ENCODE measurements at places on chromosomes 1 and 21. TPM values are rescaled to one million over a fixed set of nuclear protein-coding genes. Genes with fewer than 3 reads are reported as not detected.

DNA sequence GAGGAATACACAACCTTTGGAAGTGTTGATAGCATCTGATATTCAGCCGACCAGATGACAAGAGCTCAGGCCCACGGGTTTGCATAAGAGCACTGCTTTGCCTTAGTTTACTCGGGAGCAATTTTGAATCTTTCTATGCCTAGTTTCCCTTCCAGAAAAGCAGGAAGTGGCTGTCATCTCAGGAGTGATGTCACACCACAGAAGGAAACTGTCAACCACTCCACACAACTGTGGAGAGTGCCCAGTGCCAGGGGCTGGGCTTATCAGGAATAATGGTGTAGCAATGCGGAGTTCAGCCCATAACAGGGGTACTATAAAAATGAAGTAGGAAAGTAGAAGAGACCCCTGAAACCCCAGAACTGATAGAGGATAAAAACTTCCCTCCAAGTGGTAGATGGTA is 28.4 kb downstream of the NTPCR start:
- no peak overlapping the region for H3K27ac ChIP-seq
- H3K36me3 ChIP-seq: no peaks in the 10 kb centered on the region
- no peak overlapping the region for H3K4me3 ChIP-seq
- H3K4me1 ChIP-seq: peaks cover 21% of the 10 kb centered on the region

DNA sequence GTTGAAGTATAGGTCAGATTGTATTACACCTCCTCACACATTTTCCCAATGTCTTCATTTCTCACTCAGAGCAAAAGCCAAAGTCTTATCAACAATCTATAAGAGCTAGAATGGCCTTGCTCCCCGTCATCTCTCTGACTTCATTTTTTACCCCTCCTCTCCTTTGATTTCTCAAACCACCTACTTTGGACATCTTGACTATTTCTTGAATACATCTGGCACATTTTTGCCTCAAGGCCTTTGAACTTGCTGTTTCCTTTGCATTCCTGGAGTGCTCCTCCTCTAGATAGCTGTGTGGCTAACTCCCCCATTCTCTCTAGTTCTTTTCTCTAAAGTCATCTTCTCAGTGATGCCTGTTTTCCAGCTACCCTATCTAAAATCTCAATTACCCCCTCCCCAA is 7.2 kb upstream of the XCL2 start:
- no peaks in the 10 kb centered on the region for H3K36me3 ChIP-seq
- no peaks in the 10 kb centered on the region for H3K27me3 ChIP-seq
- no peak overlapping the region for H3K4me3 ChIP-seq
- H3K4me1 ChIP-seq: no peaks in the 10 kb centered on the region

- no peak overlapping the region for H3K4me3 ChIP-seq
- H3K4me1 ChIP-seq: no peaks in the 10 kb centered on the region
- DNase-seq: no peak
- H3K27me3 ChIP-seq: no peaks in the 10 kb centered on the region
Measured at GRCh38 chr1:41277371-41277975, 35.4 kb upstream of the SCMH1 start.

DNA sequence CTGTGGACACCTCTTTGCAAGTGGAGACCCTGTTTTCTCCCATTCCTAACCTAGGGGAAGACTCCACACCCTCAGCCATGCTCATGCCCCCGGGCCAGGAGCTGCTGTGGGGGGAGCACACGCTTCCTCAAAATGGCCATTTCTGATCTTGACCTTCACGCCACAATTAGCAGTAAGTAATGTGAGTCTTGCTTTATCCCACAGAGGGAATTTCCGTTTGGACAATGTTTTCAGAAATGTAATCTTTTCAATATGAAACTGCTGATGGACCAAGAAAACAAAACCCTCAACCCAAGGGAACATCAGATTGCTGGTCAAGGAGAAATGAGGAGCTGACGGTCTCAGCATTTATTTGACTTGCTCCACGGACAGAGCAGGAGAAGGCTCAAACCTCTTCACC is 8.3 kb upstream of the KCNE1 start:
- H3K27ac ChIP-seq: peak overlapping the region; percentile 80
- no peaks in the 10 kb centered on the region for H3K36me3 ChIP-seq
- no peaks in the 10 kb centered on the region for H3K27me3 ChIP-seq
- H3K4me3 ChIP-seq: no peak overlapping the region
- no peak for DNase-seq

GRCh38 chr1:72283307-72284083 is 1.2 kb upstream of the NEGR1 start:
- peak overlapping the region; percentile 63 for H3K4me3 ChIP-seq
- H3K27me3 ChIP-seq: peaks cover 17% of the 10 kb centered on the region
- H3K36me3 ChIP-seq: no peaks in the 10 kb centered on the region
- H3K27ac ChIP-seq: peak overlapping the region; percentile 67
- peak; percentile 87 for DNase-seq

- no peak for DNase-seq
- H3K4me3 ChIP-seq: no peak overlapping the region
- no peaks in the 10 kb centered on the region for H3K36me3 ChIP-seq
- H3K27ac ChIP-seq: no peak overlapping the region
- no peaks in the 10 kb centered on the region for H3K27me3 ChIP-seq
- H3K4me1 ChIP-seq: no peaks in the 10 kb centered on the region
Measured at GRCh38 chr1:30323841-30324240, 399.5 kb downstream of the MATN1 start.

- no peak overlapping the region for H3K4me3 ChIP-seq
- H3K27ac ChIP-seq: peak overlapping the region; percentile 67
- no peaks in the 10 kb centered on the region for H3K27me3 ChIP-seq
Measured at GRCh38 chr1:28135371-28136168, 40.9 kb downstream of the PTAFR start.

DNA sequence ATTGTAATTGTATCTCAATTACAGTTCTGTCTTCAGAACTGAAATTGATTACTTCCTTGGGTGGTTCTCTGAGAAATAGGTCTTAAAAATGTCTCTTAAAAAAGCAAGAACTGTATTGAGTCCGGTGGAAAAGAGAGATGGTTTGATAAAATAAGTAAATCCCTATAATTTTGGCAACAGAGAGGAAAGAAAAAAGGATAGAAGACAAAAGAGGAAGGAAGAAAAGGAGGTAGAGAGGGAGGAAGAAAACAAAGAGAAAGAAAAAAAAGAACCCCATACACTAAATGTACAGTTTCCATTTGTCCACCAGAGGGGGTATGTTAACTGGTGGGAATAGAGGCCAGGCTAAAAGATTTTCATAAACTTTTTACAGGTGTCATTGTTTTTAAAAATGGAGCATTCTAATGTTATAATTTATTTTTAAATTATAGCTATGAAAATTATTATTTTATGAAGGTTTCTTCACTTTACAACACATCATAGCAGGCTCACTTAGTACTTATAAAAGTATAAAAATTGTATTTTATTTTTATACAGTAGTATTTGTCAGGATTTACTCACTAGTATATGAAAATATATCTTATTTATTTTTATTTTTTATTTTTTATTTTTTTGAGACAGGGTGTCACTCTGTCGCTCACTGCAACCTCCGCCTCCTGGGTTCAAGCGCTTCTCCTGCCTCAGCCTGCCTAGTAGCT is 2.1 kb upstream of the UBE2T start:
- DNase-seq: no peak
- peaks cover 39% of the 10 kb centered on the region for H3K4me1 ChIP-seq
- no peaks in the 10 kb centered on the region for H3K36me3 ChIP-seq

DNA sequence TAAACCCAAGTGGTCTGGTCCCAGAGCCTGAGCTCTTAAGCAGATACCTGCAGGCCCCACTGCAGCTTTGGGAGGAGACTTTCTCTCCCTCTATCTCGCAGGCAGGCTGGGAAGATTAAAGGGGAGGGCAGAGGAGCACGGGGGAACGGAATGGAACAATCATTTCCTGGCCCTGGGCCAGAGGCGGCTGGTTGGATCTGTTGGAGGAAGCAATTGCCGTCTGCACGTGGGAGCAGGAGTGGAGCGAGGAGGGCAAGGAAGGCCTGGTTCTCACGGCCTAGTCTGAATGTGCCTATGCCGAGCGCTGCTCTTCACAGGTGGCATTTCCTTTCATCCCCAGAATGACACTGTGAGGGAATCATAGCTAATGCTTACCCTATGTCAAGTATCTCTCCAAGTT is 23.7 kb downstream of the NKAIN1 start:
- H3K36me3 ChIP-seq: no peaks in the 10 kb centered on the region
- peaks cover 10% of the 10 kb centered on the region for H3K27me3 ChIP-seq
- H3K4me3 ChIP-seq: no peak overlapping the region
- no peak overlapping the region for H3K27ac ChIP-seq
- peaks cover 5% of the 10 kb centered on the region for H3K4me1 ChIP-seq

- no peak for DNase-seq
- no peak overlapping the region for H3K4me3 ChIP-seq
- H3K36me3 ChIP-seq: no peaks in the 10 kb centered on the region
- H3K27ac ChIP-seq: no peak overlapping the region
Measured at GRCh38 chr21:38254970-38255369, 1.8 kb upstream of the KCNJ15 start.

- H3K4me1 ChIP-seq: peaks cover 11% of the 10 kb centered on the region
- no peak overlapping the region for H3K27ac ChIP-seq
- peak overlapping the region; percentile 42 for H3K4me3 ChIP-seq
- H3K36me3 ChIP-seq: no peaks in the 10 kb centered on the region
- H3K27me3 ChIP-seq: no peaks in the 10 kb centered on the region
- no peak for DNase-seq
Measured at GRCh38 chr1:204714861-204715511, 29.4 kb upstream of the LRRN2 start.

- no peaks in the 10 kb centered on the region for H3K36me3 ChIP-seq
- no peaks in the 10 kb centered on the region for H3K27me3 ChIP-seq
- DNase-seq: peak; percentile 72
Measured at GRCh38 chr1:89724369-89725010, 91.6 kb downstream of the LRRC8C start.

DNA sequence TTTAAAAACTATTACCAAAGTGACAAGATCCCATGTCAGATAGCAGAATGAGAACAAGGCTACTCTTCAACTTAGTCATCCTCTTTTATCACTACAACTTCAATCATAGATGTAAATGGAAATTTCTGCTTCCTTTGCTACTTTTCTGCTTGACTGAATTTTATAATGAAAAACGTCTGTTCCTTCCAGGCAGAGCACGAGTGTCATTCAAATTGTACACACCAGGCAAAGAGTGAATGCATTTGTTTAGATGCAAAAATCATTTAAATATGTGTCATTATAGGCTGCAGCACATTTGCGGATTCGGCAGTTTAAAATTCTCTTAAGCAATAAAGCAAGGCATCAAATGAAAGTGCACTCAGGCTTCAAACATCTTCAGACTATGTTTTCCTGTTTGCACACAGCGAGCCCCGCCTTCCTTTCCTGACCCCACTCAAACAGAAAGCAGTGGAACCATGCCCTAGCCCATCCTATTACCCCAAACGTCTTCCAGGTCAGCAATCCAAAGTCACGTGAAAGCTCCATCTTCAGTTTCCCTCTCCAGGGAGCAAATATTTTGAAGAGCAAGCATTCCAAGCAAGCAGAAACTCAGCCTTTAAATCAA is 99.6 kb downstream of the APP start:
- peaks cover 28% of the 10 kb centered on the region for H3K4me1 ChIP-seq
- H3K4me3 ChIP-seq: no peak overlapping the region
- no peak for DNase-seq
- no peaks in the 10 kb centered on the region for H3K27me3 ChIP-seq
- peak overlapping the region; percentile 22 for H3K27ac ChIP-seq

DNA sequence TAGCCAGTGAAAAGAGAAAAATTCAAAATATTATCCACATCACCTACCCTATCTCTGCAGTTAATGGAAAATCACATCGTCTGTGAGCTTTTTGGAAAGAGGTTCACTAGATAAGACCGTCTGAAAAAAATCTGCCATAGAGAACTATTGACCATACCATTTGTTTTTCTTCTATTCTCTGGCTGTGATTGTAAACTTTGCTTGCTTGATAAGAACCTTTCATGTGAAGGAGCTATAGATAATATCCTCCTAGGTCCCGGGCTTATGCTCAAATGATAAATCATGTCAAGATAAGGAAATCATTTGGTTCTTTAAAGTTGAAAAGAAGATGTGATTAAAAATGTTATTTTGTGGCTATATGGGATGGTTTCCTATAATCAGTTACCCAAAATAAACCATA is 369.9 kb downstream of the SIPA1L2 start:
- H3K4me1 ChIP-seq: no peaks in the 10 kb centered on the region

DNA sequence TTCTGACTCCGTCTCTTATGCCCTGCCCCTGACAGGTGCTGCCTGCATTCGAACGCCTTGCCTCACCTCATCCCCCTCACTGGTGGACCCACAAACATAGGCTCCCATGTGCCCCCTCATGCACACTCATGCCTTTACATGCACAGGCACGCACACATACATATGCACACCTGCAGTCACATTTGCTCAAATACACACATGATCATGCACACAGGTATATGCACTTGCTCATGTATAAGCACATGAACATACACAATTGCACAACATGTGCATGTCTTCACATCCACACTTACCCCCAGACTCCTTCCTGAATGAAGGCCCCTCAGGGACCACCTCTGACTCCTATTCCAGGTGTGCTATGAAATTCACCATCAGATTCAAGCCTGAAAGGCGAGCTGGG is 506.9 kb downstream of the PTPRU start:
- no peaks in the 10 kb centered on the region for H3K27me3 ChIP-seq
- H3K4me1 ChIP-seq: no peaks in the 10 kb centered on the region
- no peaks in the 10 kb centered on the region for H3K36me3 ChIP-seq
- no peak overlapping the region for H3K27ac ChIP-seq
- DNase-seq: no peak

GRCh38 chr21:20998886-20999285 is 677 bp downstream of the NCAM2 start:
- no peak for DNase-seq
- H3K4me1 ChIP-seq: no peaks in the 10 kb centered on the region
- no peak overlapping the region for H3K4me3 ChIP-seq
- peaks cover 19% of the 10 kb centered on the region for H3K27me3 ChIP-seq
- H3K27ac ChIP-seq: no peak overlapping the region
- no peaks in the 10 kb centered on the region for H3K36me3 ChIP-seq

DNA sequence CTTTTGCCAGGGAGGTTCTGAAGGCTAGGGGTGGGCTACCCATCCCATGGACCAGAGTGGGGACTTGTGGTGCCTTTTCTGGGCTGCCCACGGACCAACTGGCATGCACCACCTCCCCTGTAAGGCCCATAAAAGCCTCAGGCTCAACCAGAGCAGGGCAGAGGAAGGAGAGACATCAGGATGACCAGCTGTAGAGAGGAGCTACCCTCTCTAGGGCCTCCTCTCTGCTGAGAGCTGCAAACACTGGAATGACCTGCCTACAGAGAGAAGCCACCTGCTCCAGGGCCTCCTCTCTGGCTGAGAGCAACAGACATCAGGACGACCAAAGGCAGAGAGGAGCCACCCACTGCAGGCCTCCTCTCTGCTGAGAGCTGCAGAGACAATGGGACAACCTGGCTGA is 140.9 kb downstream of the EIF4G3 start:
- no peak for DNase-seq
- no peaks in the 10 kb centered on the region for H3K36me3 ChIP-seq
- no peak overlapping the region for H3K27ac ChIP-seq
- H3K4me1 ChIP-seq: peaks cover 4% of the 10 kb centered on the region

Gene PTGFR
- 0.32 TPM for polyA plus RNA-seq

Gene SPATA45
- polyA plus RNA-seq: not detected

Gene LYPD8
- 0.17 TPM for polyA plus RNA-seq

Gene NR1I3
- polyA plus RNA-seq: not detected

Data from spleen (tissue), 13 donors.